NCI-H146 (cell line): ENCODE measurements at places on chromosomes 7 and 10.

- peak; percentile 26 for DNase-seq
Measured at GRCh38 chr10:11144626-11145494, 127.2 kb downstream of the CELF2 start.

DNA sequence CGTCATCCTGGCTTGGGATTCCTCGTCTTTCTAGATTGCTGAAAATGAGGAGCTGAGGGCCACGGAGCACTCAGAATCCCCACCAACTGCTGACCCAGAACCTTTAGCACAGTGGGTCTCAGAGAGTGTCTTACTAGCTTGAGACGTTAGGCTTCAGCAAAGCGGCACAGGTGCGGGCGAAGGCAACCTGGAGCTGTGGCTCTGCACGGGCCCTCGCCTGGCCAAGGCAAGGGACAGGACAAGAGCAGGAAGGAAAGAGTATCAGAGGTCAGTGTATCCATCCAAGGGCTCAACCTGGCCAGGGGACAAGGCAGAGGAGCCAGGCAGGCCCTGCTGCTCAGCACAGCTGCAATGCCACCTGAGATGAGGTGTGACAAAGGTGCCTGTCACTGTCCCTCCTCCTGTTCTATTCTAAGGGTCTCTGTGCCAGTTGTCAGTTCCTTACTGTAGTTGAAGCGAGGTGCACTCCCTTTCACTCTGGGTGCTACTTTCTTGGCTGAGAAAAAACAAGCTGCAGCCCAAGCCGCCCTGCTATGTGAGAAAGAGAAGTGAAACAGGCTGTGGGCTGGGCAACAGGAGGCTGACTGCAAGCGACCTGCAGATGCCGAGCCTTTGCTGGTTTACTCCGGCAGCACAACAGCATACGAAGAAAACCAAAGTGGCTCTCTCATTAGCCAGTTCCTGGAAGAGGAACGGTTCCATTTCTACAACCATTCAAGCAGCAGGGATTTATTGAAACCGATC is 33.3 kb upstream of the KDM7A start:
- no peak for DNase-seq

DNA sequence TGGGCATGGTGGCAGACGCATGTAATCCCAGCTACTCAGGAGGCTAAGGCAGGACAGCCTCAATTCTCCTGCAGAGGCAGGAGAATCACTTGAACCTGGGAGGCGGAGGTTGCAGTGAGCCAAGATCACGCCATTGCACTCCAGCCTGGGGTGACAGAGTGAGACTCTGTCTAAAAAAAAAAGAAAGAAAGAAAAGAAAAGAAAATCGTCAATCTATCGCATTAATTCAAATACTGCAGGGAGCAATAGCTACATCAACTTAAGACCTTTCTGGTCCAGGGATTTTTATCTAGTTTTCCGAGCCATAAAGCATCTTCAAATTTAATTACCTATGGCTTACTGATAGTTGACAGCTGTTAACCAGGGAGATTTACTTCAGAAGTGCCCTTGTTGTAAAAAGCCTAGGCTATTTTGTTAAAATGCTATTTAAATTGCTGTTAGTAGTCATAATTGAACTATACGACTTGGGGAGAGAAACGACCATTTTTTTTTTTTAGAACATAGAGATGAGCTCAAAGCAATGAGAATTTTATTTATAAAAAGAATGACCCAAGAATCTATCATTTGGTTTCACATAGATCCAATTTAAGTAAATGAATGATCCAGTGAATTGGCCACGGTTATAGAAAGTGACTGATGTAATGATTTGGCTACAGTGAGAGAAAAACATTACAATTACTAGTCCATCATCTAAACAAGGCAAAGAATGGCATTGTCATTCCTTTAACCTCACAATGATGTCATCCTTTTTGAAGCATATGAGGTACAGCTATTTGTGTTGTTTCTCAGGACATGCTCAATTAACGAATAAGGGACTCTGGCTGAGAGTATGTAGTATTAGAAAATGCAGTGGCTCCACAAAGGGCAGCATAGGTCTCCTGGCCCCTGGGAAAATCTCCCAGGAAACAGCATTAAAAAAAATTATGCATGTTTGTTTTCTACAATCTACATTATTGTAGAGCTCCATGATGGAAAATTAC is 85.3 kb downstream of the SEMA3C start:
- DNase-seq, result no peak

GRCh38 chr10:48934672-48935501 is 4.8 kb downstream of the LRRC18 start:
- no peak for DNase-seq

DNA sequence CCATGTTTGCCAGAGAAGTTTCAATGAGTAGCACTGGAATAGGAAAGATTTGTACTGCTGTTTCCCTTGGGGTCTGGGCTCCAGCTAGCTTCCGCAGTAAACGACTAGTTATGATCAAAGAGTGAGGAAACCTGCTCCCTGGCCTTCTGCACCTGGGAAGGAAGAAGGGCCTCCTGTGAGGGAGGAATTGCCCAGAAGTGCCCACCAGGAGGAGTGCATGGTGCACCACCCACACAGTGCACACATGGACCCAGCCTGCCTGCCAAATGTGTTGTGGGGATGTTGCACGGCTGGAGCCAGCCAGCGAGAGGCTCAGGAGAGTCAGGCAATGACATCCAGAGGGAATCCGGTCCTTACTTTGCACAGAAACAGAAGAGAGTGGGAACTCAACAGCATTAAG is 27.0 kb upstream of the FAM107B start:
- DNase-seq, result peak; percentile 52

DNA sequence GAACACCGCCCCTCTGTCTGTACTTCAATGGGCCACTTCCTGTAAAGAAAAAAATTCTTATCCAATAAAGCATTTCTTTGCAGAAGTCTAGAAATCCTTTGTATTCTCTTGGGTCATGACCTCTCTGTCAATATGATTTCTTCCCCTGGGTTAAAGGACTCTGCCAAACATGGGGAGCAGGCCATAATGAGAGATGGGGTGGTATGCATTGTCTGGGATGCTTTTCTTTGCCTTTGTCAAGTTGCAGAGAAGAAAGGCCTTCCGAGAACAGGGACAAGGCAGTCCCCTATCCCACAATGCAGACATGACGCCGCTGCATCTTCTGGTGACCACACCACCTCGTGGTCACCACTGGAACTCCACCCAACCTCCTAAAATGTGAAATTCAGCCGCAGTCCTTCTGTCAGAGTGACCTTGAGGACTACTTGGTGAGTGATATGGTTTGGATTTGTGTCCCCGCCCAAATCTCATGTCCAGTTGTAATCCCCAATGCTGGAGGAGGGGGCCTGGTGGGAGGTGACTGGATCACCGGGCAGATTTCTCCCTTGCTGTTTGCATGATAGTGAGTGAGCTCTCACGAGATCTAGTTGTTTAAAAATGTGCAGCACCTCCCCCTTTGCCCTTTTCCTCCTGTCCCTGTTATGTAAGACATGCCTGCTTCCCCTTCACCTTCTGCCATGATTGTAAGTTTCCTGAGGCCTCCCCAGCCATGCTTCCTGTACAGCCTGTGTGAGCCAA is 15.2 kb upstream of the FRMPD2 start:
- DNase-seq, result peak; percentile 39

DNA sequence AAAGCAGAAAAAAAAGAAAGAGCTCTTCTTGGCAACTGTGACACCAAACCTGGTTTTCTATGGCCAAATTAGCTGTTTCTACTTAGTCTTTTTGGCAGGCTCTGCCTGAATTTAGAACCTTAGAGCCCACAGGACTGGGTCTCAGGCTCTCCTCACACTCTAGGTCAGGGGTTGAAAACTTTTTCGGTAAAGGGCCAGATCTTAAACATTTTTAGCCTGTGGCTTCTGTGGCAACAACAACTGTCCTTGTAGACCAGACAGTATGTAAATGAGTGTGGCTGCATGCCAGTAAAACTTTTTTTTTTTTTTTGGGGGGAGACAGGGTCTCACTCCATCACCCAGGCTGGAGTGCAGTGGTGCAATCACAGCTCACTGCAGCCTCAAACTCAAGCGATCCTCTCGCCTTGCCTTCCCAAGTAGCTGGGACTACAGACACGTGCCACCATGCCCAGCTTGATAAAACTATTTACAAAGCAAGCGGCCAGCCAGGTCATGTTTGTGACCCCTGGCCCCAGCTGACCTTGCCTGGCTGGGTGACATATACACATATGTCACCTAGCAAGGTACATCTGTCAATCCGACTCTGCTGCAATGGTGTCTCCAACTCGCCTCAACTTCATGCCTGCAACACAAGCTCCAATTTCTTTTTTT is 17.4 kb downstream of the KPNA7 start:
- no peak for DNase-seq

GRCh38 chr10:69407621-69408301 is 9.0 kb downstream of the TACR2 start:
- peak; percentile 54 for DNase-seq

GRCh38 chr7:135188298-135188984 is 17.9 kb upstream of the CYREN start:
- no peak for DNase-seq

DNA sequence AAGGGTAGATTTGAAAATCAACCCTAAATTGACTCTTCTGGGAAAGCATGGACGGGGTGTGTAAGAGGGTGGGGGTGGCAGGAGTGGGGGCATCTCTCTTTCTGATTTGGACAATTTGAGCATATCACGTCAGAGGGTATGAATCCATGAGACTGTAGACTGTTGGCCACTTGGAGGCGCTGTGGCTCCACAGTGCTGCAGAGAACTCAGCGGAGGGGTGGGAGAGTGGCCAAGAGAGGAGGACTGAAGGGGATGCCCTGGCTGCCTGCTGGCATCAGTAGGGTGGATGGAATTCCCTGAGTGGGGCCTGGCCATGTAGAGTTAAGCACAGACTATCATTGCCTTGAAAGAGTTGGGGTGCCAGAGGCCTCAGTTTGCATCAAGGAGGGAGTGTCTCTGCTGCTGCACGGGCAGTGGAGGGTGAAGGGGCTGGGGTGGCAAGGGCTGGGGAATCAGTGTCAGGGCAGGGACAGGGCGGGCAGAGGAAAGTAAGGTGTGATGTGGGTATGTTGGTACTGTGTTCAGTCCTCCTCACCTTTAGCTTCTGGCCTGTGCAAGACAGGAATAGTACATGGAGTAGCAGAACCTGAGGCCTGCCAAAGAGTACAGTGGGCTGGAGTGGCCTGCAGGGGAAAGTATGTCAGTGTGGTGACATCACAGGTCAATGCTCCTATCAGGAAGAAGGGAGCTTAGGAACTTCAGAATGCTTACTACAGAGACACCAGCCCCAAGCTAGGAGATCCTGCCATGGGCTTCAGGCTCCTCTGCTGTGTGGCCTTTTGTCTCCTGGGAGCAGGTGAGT is 133.5 kb upstream of the PRSS58 start:
- DNase-seq, result no peak

GRCh38 chr7:25310896-25311295 is 82.6 kb upstream of the NPVF start:
- DNase-seq, result no peak

DNA sequence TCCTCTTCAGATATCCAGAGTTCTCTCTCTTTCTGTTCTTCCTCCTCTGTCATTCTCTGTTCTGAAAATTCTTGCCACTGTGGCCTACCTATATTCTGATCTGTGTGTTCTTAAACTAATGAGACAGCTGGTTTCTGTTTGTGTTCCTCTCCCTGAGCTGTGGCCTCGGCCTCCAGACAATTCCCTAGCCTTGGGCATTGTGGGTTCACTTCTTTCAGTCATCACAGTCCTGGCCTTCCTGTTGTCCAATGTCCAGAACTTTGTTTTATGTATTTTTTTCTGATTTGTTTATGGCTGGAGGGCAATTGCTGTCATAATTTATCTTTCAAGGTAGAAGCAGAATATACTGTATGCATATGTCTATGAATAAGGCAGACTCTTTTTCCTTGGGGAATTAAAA is 173.2 kb upstream of the MTPN start:
- DNase-seq, result no peak

GRCh38 chr7:2205036-2205780 is 27.5 kb downstream of the MAD1L1 start:
- DNase-seq, result no peak

- no peak for DNase-seq
Measured at GRCh38 chr10:89347701-89348457, 20.1 kb downstream of the IFIT3 start.
